ENCODE measurements at places on chromosomes 4 and X. TPM values are rescaled to one million over a fixed set of nuclear protein-coding genes. Genes with fewer than 3 reads are reported as not detected.

- DNase-seq: peak; percentile 17
Measured at GRCh38 chr4:147879676-147880075, 147.8 kb downstream of the ARHGAP10 start.

DNA sequence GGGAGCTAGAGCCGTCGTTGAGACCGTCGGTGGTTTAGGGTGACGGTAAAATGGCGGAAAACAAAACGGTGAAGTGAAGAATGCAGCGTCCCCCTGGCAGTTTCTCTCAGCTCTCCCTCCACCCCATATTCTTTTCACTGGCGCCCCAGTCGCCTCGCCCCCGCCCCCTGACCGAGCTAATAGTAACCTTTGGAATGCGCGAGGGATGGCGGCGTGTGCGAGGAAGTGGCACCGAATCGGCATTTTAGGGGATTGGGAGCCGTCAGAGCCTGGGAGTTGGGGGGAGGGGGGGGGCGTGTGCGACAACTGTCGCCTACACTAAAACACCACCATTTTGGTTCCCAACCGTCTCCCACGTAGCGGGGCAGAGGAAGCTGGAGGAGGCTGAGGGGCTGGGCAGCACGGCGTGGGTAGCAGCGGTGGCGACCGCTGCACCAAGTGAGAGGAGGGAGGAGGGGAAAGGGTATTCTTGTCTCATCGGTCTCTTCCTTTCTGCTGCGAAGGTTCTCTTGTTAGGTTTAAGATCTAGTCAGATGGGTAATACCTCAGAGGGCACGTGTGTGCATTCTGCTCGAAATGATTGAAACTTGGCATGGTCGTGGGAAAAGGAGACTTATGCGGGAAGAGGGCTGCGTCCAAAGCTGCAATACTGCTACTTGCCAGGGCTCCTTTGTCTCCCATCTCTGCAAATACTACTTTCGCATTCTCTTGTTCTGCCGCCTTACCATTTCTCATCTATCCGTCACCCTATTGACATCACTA, 840 bp downstream of the ZNF711 start:
- DNase-seq: no peak

- no peak for DNase-seq
Measured at GRCh38 chr4:83542225-83542624, 6.3 kb downstream of the GPAT3 start.

DNA sequence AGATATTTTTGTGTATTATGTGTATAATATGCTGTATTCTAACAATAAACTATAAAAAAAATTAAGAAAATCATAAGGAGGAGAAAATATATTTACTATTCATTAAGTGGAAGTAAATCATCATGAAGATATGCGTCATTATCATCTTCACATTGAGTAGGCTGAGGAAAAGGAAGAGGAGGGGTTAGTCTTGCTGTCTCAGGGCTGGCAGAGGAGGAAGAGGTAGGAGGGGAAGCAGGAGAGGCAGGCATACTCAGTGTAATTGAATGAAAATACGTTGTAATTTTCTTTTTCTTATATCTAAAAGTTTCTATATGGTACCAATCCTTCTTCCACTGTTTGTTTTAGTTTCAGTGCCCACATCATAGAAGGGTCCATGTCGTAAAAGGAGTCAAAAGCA, 9.8 kb upstream of the TMEM185A start:
- DNase-seq: no peak

DNA sequence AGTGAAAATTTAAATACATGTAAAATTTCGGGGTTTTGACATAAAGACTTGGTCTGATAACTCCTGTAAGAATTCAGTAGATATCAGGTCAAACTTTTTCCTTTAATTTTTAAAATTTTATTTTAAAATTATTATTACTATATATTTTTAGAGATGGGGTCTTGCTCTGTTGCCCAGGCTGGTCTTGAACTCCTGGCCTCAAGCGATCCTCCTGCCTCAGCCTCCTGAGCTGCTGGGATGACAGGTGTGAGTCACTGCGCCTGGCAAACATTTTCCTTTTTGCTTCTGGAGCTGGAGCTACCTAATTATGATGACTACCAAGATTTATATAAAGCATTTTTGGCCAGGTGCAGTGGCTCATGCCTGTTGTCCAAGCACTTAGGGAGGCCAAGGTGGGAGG, 37.3 kb downstream of the KLHL15 start:
- no peak for DNase-seq

GRCh38 chr4:13371048-13371447, 113.1 kb downstream of the RAB28 start:
- no peak for DNase-seq

DNA sequence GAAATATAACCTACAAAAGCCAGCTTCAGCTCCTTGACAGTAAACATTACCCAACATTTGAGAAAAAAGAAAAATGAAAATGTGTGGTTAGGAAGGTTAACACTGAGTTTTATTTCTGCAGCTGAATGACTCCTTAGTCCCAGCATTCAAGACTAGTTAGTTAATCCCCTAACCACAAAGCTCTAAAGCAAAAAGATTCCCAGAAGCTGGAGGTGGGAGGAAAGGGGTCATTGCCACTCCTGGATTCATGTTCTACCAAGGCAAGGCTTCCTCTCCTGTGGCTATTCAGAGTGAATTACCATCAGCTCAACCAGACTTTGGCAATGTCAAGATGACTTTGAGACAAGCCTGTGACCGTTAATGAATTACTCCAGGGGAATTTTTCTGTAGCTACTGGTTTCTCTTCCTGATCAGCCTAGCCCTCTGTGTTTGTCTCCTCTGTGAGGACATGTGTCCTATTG, 63.6 kb downstream of the HADH start:
- no peak for DNase-seq

DNA sequence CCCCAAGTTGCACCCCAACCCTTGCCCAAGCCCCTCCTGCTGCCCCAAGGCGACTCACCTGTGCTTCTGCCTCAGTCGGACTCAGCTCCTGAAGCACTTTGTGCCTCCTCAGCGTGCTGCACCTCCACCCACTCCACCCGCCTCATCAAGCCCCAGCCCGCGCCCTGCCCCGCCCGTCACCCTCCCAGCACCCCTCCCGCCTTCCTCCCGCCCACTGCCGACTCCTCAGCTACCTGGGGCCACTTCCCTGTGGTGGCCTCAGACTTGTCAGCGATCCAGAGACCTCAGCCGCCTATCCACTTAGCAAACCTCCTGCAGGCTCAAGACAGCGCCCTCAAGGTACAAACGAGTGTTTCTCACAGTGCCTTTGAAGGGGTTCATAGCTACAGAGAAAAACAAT, 19.6 kb upstream of the IQCM start:
- DNase-seq: no peak

DNA sequence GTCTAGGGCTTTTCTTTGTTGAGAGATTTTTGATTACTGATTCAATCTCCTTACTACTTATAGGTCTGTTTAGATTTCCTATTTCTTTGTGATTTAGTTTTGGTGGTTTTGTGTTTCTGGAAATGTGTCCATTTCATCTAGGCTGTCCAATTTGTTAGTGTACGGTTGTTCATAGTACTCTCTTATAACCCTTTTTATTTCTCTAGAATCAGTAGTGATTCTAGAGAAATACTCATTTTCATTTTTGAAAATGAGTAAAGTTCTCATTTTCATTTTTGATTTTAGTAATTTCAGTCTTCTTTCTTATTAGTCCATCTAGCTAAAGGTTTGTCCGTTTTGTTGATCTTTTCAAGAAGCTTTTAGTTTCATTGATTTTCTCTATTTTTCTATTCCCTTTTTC, 7.5 kb downstream of the IL13RA1 start:
- no peak for DNase-seq

GRCh38 chr4:85866508-85866907, 391.6 kb downstream of the ARHGAP24 start:
- DNase-seq: peak; percentile 11

DNA sequence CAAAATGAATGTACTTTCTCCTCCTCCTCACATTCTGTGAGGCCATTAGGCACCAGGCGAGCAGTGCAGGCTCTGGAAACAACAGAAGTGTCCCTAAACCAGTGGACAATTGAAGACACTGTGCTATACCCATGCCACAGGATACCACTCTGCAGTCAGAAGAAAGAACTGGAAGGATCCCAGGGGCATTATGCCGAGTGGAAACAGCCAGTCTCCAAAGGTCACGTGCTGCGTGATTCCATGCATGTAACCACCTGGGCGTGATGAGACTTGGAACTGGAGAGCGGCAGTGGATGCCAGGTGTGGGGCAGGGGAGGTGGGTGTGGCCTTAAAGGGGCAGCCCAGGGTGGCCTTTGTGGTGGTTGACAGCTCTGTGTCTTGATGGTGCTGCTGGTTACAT, 139.4 kb downstream of the EVC2 start:
- no peak for DNase-seq

GRCh38 chr4:11590132-11590531, 161.4 kb upstream of the HS3ST1 start:
- no peak for DNase-seq

DNA sequence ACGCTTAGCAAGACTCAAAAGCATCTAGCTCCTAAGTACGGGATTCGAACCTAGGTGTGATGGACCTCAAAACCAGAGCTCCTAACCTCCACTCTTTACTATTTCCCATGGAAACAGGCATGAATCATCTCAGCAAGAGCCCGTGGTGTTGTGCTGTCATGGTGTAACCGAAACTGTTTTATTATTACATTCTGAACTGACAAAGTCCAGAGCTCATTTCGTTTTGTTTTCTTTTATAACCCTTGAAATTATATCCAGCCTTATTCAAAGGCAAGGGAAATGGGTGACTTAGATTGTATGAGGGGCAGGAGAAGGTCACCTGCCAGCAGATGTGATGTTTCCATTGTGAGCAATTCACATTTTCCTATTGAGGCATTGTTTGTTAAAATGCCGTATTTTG, 301.1 kb downstream of the FRMPD4 start:
- DNase-seq: peak; percentile 41

DNA sequence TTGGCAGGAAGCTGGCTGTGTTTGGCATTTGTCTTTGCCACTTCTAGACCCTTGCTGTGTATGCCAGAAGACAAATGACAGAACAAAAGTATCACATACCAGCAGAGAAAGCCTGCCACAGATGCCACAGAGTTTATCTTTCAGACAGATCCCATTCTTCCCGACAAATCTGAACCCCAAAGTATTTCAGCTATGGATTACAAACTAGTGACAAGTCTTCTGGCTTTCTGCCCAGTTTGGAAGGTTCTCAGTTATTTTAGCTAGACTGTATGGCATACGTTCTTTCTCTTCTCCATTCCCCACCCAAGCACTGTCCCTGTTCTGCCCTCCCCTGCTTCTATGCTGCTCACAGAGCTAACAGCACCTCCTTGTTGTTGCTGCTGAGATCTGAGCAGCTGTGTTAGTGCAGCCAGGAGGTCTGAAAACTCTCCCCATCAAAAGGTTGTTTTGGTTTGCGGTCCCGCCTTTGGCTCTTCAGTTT, 236.7 kb downstream of the FRAS1 start:
- peak; percentile 90 for DNase-seq

DNA sequence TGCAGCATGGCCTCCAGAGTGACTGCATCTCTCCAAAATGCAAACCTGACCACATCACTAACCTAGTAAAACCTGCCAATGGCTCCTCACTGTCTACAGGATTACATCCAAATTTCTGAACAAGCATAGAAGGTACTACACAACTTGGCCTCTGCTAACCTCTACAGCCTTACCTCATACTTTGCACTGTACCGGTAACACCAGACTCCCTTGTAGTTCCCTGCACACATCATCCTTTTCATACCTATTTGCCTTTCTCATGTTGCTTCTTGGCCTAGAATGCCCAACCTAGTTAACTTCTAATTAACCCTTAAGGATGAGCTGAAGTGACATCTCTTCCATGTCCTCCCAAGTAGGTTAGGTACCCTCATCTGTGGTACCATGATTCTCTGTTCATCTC, 33.4 kb upstream of the KCNE5 start:
- DNase-seq: no peak

GRCh38 chr4:38049545-38050170, 89.5 kb downstream of the PTTG2 start:
- DNase-seq: no peak

GRCh38 chr4:10107111-10108091, 9.2 kb downstream of the WDR1 start:
- DNase-seq: peak; percentile 50

- DNase-seq: peak; percentile 13
Measured at GRCh38 chrX:130896802-130897501, 6.1 kb downstream of the ENOX2 start.

DNA sequence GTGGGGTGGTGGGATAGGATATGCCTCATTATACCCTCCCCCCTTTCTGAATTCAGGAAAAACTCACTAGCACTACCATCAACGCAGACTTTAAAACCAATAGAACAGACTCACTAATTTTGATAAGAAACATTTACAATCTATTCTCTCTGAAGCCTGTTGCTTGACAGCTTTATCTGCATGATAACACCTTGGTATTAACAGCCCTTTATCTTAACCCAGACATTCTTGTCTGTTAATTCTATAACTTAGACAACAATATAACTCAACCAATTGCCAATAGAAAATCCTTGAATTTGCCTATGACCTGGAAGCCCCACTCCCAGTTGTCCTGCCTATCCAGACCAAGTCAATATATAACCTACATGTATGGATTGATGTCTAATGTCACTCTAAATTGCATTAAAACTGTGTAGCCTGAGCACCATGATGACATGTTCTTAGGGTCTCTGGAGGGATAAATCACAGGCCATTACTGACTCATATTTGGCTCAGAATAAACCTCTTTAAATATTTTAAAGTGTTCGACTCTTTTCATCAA, 1.5 kb upstream of the UGT2A3 start:
- no peak for DNase-seq

DNA sequence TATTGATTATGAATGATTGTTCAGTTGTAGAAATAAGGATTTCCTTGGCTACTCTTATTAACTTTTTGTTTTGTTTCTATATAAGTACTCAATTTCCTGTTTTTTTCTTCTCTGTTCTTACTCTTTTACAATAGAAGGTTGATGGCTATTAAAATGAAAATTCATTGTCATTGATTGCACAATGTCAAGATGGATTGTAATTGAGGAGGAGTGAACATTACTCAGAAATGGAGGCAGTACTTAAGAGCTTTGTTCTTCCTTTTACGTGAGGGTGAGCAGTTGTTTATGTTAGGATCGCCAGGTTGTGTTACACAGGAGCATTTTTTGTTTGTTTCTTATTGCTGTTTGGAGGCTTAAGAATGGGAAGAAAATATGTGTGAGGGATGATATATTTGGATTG, 2062.4 kb downstream of the ARAP2 start:
- DNase-seq: peak; percentile 78

DNA sequence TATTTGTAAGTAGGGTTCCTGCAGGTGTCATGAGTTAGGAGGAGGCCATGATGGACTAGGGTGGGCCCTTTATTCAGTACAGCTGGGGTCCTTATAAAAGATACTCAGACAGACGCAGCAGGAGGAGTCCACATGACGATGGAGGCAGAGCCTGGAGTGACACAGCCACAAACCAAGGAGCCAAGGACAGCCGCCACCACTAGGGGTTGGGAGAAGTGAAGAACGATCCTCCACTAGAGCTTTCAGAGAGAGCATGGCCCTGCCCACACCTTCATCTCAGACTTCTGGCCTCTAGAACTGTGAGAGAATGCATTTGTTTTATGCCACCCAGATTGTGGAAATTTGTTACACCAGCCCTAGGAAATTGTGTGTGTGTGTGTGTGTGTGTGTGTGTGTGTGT, 31.1 kb downstream of the JAKMIP1 start:
- no peak for DNase-seq

- no peak for DNase-seq
Measured at GRCh38 chr4:125780747-125781146, 466.0 kb downstream of the FAT4 start.

TFDP3 gene
- not detected for total RNA-seq

NSUN7 gene
- not detected for total RNA-seq

PASD1 gene
- not detected for total RNA-seq

UCP1 gene
- not detected for total RNA-seq

PSMD10 gene
- 80.8 TPM for total RNA-seq

MAPK10 gene
- total RNA-seq: 69.6 TPM

FOXO4 gene
- 4.2 TPM for total RNA-seq

NLGN3 gene
- total RNA-seq: 1.5 TPM

HHIP gene
- total RNA-seq: 16.0 TPM

MAGEA4 gene
- total RNA-seq: not detected

SLC16A2 gene
- 28.5 TPM for total RNA-seq

Data from fibroblast of the aortic adventitia (primary cell).